Stimulated activated CD4-positive, alpha-beta T cell treated with anti-CD3 and anti-CD28 coated beads, Interleukin-2, amount 100 ng/mL, for 24 hours (primary cell): ENCODE measurements at places on chromosomes 11 and 22.

GRCh38 chr11:74532501-74533246 is 39.1 kb upstream of the LIPT2 start:
- no peak for DNase-seq

- no peak for DNase-seq
Measured at GRCh38 chr11:1548221-1549070, 23.6 kb downstream of the DUSP8 start.

DNA sequence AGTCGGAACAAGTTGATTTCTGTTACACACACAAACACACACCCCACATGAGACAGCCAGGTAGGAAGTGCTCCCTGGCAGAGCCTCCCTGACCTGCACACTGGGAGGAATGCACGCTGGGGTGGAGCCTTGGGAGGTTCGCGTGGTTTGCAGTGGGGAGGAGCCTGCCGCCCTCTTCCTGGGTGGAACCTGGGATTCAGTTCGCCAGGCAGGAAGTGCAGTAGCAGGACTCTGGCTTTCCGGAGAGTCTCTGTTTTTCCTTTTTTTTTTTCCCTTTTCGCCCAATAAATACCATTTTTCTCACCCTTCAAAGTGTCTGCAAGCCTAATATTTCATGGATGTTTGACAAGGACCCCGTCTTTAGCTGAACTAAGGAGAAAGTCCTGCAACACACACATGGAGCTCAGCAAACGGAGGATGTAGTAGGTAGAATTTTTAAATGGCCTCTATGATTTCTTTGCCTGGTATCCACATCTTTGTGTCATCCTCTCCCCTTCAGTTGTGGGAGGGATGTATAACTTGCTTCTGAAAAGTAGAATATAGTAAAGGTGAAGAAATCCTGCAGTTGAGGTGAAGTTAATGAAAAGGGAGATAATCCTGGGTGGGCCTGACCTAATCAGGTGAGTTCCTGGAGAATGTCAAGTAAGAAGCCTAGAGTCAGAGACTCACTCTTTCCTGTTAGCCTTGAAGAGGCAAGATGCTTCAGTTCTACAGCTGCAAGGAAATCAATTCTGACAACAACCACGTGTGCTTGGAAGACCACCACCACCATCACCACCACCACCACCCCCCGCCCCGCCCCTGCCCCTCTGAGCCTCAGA is 72.9 kb downstream of the PIWIL4 start:
- no peak for DNase-seq

GRCh38 chr11:83056204-83056603 is 15.5 kb downstream of the RAB30 start:
- no peak for DNase-seq
